ENCODE measurements at places on chromosomes 2 and 18.

- DNase-seq = peak; percentile 31
These were observed 472 bp downstream of the CNOT11 start for GRCh38 chr2:101253013-101253702.

DNA sequence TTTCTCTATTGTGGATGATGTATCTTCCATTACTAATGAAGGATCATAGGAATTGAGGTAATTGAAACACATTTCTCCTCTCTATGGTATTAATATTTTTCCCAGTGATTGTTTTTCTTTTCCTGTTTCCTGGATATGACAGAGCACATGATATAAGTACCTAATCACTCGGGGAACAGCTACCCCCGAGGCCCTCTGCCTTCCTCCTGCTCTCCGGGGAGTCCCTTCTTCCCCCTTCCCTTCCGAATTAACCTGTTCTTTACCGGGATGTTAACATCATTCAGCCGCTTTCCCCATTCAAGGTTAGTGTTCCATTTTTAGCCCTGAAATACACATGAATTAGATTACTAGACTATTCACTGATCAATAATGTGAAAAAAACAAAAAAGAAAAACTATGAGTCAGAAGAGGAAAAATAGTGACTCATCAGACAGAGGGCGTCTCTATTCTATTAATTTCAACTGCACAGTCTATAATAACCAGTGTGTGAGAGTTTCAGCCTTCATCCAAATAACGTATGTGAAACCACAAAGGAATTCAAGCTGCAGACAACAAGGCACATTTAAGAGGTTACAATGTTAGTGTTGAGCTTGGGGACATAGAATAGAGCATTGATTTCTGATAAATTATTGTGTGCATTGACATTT lies 450.8 kb downstream of the DLGAP1 start:
- no peak for DNase-seq

DNA sequence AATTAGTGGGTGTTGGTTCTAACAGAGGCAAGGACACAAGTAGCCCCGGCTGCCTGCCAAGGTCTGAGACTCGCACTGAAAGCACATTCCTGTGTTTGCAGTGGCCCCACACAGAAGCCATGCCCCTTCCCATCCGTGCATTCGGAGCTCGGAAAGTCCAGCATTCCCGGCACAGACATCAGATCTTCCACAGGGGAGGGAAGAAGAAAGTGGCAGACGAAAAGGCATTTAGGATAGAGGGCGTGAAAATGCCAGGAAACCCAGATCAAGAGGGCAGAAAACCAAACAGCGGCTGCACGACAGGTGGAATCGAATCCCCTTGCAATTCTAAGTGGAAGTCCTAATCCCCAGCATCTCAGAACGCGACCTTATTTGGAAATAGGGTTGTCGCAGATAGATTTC lies 105.5 kb upstream of the ASB18 start:
- no peak for DNase-seq

DNA sequence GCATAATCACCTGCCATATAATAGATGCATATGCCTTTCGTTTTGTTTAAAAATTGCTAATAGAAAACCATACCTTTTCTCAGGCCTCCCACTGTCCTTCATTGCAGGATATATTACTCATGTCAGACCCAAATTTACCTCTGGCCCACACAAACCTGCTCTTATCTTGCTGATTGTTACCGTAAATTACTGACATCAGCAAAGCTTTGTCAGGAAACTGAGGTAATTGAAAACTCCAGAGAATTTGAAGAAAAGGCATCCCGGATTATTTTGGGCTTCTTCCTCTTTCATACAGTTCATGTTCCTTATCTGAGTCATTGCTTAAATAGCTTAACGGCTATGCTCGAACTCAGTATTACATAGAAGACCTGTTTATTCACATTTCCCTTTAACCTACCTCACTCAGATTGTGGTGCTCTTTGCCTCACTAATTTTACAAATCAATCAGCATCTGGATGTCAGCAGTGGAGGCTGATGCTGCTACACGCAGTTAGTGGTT lies 145.7 kb downstream of the ZEB2 start:
- no peak for DNase-seq

GRCh38 chr2:113240150-113240914 lies 38.4 kb downstream of the PAX8 start:
- DNase-seq = peak; percentile 89

DNA sequence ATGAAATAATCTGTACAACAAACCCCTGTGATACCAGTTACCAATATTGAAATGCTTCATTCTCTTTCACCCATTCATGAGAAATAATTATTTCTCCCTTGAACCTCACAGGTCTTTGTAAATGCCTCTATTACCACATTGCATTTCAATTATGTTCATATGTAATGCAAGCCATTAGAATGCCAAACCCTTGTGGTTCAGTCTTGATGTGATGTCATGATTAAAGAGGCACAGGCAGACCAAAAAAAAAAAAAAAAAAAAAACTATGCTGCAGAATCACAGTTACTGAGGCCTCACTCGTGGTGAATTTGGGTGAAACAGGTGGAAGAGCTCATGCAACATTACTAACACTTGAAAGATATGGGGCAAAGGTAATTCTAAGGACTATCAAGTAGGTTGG lies 9.4 kb upstream of the EPG5 start:
- no peak for DNase-seq

- no peak for DNase-seq
These were observed 311.9 kb downstream of the CCDC178 start for GRCh38 chr18:33128581-33128980.

DNA sequence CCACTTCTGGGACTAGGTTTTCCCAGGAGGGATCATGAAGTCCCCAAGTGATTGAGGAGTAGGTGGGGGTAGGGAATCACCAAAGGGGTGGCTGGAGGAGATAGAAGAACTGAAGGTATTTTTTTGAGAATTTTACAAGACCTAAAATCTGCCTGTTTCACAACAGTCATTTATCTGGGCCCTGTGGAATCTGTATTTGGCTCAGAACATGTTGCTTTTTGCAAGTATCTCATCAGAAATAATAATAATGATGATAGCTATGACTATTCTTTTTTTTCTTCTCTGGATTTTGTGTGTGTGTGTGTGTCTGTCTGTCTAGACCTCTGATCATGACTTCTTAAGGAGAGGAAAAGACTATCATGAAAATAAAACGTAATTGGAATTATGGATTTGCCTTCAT lies 13.9 kb downstream of the STON1 start:
- DNase-seq = no peak

DNA sequence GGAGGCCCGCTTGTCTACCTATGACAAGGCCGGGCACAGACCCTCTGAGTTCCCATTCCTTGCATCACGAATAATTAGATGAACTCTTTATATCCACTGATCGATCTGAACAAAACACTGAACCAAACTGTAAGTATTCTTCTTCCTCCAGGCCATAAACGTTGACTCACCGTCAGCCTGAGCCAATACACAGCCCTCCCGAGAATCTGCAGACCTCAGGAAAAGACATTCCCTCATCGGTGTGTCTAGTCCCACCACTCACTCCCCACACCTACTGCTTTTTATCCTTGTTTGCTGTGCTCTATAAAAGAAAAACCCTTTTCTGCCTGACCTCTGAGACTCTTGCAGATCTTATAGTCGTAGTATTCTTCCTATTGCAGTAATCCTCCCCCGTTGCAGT lies 41.0 kb downstream of the TMEM87B start:
- DNase-seq = no peak

DNA sequence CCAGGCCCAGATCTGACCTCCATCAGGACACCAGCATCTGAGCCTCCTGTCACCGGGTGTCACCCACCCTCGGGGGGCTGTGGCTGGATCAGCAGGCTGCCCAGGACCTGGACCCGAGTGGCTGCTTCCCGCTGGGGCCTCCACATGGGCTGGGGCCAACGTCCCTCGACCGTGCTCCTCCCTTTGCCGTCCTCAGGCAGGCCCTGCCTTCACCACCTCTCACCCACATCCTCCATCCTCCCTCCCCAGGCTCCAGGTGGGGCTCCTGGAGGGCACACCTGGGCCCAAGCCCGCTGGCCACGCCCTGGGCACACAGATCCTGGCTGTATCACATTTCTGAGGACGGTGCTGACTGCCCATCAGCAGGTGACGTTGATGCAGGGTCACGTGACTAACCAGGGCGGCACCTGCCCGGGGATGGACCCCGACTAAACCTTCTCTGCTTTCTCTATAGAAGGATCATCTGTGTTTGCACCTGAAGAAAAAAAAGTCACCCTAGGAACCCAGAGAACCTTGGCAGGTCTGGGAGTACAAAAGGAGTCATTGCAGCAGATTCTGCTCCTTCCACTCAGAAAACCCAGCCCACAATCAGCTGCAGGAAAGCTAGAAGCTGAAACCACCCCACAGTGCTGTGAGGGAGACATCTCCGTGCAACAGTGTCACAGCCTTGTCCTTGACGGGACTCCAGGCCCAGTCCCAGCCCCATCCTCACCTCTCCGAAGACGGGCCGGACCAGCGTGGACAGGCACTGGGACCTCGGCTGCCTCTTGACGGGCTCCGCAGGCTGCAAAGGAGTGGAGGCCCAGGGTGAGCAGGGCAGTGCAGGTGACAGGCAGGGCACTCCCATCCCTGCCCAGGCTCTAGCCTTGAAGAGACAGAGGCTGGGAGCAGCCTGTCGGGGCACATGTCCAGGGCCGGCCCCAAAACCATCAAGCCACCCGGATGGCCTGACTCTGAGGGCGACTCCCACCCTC lies 11.2 kb downstream of the STK25 start:
- no peak for DNase-seq

DNA sequence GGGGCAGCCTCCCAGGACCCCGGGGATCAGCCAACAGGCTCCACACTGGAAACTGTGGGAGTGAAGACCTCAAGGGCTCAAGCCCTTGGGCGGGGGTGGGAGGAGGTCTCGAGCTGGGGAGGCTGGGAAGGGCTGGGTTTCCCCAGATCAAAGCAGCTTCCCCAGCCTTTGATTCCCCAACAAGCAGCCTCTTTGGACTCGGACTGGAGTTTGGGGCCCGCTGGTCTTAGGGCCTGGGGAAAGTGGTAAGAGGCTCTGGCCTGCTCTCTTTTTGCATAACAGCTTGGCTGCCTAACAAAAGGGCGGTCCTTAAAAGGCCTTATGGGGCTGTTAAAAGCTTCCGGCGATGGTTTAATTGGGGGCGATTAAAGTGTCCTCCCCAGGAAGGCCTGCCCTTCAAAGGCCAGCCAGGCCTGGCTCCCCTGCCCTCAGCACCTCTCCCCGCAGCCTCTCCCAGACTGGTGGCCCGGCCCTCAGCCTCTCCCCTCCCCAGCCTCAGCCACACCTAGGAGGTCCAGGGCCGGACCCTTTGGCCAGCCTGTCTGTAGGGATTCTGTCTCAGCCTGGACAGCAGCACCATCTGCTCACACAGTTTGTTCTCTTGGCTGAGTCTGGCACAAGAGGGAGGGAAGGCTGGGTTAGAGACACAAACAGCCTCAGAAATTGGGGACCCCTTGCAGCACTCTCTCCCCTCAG lies 39.6 kb downstream of the ZFP36L2 start:
- DNase-seq = no peak

GRCh38 chr2:238263204-238264071 lies 23.6 kb upstream of the HES6 start:
- DNase-seq = peak; percentile 78

DNA sequence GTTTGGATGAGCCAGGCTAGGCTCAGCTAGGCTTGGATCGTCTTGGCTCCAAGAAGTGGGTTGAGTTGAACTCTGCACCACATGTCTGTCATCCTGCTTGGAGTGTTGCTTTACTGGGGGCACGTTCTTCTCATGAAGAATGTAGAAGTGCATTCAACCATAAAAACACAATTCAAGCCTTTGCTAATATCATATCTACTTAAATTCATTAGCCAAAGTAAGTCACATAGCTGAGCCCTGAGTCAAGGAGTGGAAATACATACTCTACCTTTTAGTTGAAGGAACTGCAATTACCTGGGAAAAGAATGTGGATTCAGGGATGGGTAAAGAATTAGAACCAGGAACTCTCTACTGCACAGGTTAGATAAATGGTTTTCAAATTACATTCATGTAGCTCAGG lies 360.4 kb upstream of the KCNH7 start:
- DNase-seq = no peak

DNA sequence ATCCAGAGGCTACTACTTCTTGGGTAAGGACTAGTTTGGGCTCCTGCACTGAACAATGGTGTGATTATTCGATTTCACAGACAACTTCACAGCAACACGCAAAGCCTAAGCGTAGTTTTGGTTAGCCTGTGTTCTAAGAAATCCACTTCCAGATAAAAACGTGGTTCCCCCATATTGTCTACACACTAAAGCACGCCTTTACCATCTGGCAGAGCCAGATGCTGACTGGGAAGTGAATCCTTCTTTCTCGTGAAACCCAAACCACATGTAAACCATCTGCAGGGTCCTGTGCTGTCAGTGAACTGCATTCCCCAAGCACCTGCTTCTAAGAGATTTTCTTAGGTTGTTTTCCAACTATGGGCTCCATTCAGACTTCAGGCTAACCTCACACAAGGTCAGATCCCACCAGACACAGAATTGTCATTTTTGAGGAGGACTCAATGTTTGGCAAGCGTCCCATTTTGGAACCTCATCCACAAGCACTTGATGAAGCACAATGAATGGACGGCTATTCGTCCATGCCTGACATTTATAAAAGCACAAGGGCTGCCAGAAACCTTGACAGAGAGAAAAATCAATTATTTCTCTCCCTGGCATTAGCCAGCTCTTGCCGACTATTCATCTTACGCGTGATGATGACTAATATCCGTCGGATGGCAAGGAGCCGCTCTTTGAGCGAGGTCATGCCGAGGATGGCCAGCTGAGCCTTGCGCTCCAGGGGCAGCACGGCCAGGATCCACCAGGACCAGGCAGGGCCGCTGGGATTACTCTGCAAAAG lies 38.4 kb downstream of the LONRF2 start:
- DNase-seq = no peak

DNA sequence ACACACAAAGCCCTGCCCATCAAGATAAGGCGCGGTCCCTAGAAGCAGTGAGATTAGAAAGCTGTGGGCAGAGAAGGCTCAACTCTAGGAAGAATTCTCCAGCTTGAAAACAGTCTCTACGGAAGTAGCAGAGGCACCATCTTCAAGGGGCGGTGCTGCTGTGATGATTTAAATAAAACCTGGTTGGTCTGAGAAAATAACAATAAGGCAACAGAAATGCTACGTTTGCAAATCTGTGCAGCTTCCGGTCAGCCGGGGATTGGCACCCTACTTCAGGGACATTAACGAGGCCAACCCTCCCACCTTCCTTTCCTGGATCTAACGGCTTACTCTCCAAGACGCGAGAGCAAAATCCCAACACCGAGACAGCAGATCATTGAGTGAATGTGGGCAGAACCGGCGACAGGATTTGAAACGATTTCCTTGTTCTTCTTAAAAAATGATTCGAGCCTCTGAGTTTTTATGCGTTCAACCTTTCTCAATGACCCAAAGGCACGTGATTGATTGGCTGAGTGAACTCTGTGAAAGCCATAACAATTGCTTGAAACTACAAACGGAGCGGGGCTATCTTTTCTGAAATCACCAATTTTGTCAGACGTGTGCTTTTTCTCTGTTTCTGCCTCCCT lies 93.7 kb upstream of the ZNF516 start:
- DNase-seq = no peak
